Heart left ventricle (tissue), 16 donors: ENCODE measurements at places on chromosomes 13 and 19. TPM values are rescaled to one million over a fixed set of nuclear protein-coding genes. Genes with fewer than 3 reads are reported as not detected.

Gene MYH14
- 45.8 TPM for polyA plus RNA-seq

Gene IQCN
- 0.28 TPM for polyA plus RNA-seq

Gene BRD4
- 76.9 TPM for polyA plus RNA-seq

Gene URAD
- polyA plus RNA-seq: not detected

Gene CYP4F12
- 1.1 TPM for polyA plus RNA-seq

Gene CEBPG
- polyA plus RNA-seq: 12.4 TPM

DNA sequence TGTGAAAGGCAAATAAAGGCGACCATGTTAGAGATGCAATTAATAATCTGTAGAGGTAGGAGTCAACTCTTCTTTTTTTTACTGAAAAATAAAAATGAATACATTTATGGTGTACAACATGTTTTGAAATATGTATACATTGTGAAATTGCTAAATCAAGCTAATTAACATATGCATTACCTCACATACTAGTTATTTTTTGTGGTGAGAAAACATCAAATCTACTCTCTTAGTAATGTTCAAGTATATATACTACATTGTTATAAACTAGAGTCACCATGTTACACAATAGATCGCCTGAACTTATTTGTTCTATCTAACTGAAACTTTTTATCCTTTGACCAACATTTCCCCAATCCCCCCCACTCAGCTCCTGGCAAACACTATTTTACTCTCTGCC lies 143.2 kb downstream of the POU4F1 start:
- H3K27me3 ChIP-seq: no peaks in the 10 kb centered on the region
- DNase-seq: no peak
- no peak overlapping the region for H3K4me3 ChIP-seq
- H3K27ac ChIP-seq: no peak overlapping the region

GRCh38 chr13:101875717-101876393 lies 423.4 kb downstream of the ITGBL1 start:
- H3K4me1 ChIP-seq: no peaks in the 10 kb centered on the region
- H3K36me3 ChIP-seq: no peaks in the 10 kb centered on the region
- no peak overlapping the region for H3K4me3 ChIP-seq
- DNase-seq: no peak
- no peak overlapping the region for H3K27ac ChIP-seq

DNA sequence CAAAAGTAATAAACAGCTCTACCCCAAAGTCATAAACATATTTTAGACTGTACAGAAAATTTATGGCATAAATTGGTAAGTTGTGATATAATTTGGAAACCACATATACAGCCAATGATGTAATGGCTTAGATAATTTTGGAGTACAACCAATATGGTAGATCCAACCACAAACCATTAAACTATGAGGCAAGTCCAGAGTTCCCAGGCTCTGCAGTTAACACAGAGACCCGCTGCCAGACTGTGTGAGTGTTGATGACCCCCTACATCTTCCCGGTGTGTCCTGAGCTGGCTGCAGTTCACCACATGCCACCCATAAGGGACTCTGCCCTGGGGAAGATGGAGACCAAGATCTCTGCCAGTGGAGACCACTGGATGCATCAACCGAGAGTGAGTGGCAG lies 9.9 kb upstream of the SERPINE3 start:
- no peaks in the 10 kb centered on the region for H3K36me3 ChIP-seq
- no peak overlapping the region for H3K27ac ChIP-seq
- H3K4me3 ChIP-seq: no peak overlapping the region
- H3K27me3 ChIP-seq: no peaks in the 10 kb centered on the region
- DNase-seq: no peak
- H3K4me1 ChIP-seq: no peaks in the 10 kb centered on the region

- H3K4me3 ChIP-seq: no peak overlapping the region
- no peak overlapping the region for H3K27ac ChIP-seq
- H3K27me3 ChIP-seq: no peaks in the 10 kb centered on the region
- DNase-seq: no peak
- no peaks in the 10 kb centered on the region for H3K4me1 ChIP-seq
Observed at GRCh38 chr13:51793570-51794271, 10.2 kb downstream of the DHRS12 start.

DNA sequence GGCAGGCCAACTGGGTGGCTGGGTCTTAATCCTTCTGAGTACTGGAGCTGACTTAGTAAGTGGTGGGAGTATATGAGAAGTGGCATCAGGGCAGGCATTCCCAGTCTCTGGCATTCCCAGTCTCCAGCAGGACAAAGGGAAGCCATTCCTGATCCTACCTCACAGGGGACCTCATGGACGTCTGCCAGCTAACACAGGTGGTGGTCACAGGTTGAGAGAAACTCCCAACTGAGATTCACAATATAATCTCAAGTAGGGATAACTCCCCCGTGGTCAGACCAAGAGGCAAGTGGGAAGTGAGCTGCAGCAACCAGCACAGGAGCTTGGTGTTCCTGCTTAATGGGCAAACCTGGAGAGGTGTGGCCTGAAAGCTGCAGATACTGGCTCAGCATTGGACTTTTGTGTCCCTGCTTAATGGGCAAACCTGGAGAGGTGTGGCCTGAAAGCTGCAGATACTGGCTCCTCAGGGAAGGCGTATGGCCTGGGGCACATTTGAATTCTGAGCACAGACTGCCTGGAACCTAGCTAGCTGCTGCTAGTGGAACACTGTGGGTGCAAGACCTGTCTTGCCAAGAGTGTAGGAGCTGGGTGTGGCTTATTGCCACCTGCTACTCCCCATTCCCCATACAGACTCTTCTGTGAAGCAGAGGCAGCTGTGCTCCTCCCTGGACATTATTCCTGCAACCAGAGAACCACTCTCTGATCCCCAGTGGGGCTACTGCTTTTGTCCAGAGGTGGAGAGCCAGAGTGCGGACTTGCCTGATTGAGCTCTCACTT lies 25.9 kb upstream of the OR10H2 start:
- no peak overlapping the region for H3K4me3 ChIP-seq
- no peaks in the 10 kb centered on the region for H3K27me3 ChIP-seq
- no peaks in the 10 kb centered on the region for H3K36me3 ChIP-seq
- H3K4me1 ChIP-seq: peaks cover 19% of the 10 kb centered on the region

- no peaks in the 10 kb centered on the region for H3K36me3 ChIP-seq
- no peak overlapping the region for H3K27ac ChIP-seq
- no peaks in the 10 kb centered on the region for H3K27me3 ChIP-seq
- peaks cover 20% of the 10 kb centered on the region for H3K4me1 ChIP-seq
Observed at GRCh38 chr19:12727745-12728433, 4.2 kb upstream of the TNPO2 start.

DNA sequence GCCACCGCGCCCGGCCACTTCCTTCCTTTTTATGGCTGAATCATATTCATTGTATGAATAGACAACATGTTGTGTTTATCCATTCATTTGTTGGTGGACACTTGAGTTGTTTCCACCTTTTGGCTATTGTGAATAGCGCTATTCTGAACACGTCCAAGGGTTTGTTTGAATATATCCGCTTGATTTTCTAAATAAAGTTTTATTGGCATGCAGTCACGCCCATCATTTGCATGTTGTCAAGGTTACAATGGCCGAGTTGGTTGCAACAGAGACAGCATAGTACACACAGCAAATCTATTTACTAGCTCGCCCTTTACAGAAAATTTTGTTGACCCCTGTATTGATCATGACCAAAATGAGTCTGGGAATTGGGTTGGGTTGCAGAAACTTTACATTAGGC lies 43.5 kb downstream of the COLGALT1 start:
- no peaks in the 10 kb centered on the region for H3K36me3 ChIP-seq
- no peak overlapping the region for H3K27ac ChIP-seq
- no peak for DNase-seq
- no peak overlapping the region for H3K4me3 ChIP-seq

- no peak for DNase-seq
- H3K4me1 ChIP-seq: peaks cover 13% of the 10 kb centered on the region
- peaks cover 78% of the 10 kb centered on the region for H3K36me3 ChIP-seq
- H3K4me3 ChIP-seq: no peak overlapping the region
Observed at GRCh38 chr19:5142725-5143097, 173.8 kb downstream of the KDM4B start.

GRCh38 chr19:46759817-46760333 lies 13.6 kb upstream of the STRN4 start:
- no peak for DNase-seq
- H3K27ac ChIP-seq: no peak overlapping the region
- H3K4me1 ChIP-seq: peaks cover 4% of the 10 kb centered on the region
- H3K4me3 ChIP-seq: no peak overlapping the region
- H3K27me3 ChIP-seq: no peaks in the 10 kb centered on the region

DNA sequence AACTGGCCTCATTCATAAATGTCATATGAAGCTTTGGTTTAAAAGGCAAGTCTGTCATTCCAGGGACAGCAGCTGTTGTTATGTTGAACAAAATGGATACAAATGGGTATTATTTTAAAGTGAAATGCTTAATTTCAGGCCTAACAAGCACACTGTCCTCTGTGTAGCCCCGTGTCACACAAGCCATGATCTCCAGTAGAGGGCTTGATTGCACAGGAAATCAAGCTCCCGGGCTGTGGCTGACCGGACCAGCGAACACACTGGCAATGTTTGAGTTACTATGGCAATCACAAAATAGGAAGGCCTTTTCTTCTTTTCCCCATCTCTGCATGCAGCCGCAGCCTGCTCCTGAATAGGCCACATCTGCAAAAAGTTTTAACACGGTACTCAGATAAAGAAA lies 64.0 kb upstream of the GSX1 start:
- no peak overlapping the region for H3K27ac ChIP-seq
- no peaks in the 10 kb centered on the region for H3K36me3 ChIP-seq
- H3K4me1 ChIP-seq: no peaks in the 10 kb centered on the region
- no peak for DNase-seq
- H3K27me3 ChIP-seq: peaks cover 4% of the 10 kb centered on the region

- no peak for DNase-seq
- H3K36me3 ChIP-seq: no peaks in the 10 kb centered on the region
- no peak overlapping the region for H3K4me3 ChIP-seq
- no peak overlapping the region for H3K27ac ChIP-seq
Observed at GRCh38 chr13:27770809-27771208, 21.5 kb upstream of the GSX1 start.

DNA sequence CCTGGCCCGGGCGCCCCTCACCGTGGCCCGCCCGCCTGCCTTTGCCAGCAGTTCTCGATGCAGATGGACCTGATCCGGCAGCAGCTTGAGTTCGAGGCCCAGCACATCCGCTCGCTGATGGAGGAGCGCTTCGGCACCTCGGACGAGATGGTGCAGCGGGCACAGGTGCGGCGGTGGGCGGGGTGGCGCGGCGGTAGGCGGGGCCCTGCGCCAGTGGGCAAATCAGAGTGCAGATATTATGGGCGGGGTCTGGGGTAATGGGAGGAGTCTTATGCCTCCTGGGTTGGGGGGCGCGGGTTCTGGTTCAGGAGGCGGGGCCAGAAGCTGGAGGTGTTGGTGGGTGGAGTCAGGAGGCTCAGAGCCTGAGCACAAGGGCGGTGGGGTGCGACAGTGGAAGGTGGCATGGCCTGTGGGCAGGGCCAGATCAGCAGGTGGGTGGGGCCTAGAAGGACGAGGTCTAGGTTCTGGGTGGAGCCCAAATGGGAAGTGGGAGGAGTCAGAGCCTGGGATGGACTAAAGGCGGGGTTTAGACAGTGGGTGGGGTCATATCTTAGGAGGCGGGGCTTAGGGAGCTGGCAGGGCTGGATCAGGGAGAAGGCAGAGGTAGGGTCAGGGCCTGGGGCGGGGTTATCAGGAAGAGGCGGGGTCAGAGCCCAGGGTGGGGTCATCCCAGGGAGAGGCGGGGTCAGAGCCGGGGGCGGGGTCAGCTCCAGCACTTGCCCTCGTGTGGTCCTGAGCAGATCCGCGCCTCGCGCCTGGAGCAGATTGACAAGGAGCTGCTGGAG lies 5.6 kb downstream of the APC2 start:
- H3K4me1 ChIP-seq: peaks cover 31% of the 10 kb centered on the region
- no peaks in the 10 kb centered on the region for H3K36me3 ChIP-seq
- H3K4me3 ChIP-seq: no peak overlapping the region
- DNase-seq: no peak
- H3K27me3 ChIP-seq: peaks cover 47% of the 10 kb centered on the region

DNA sequence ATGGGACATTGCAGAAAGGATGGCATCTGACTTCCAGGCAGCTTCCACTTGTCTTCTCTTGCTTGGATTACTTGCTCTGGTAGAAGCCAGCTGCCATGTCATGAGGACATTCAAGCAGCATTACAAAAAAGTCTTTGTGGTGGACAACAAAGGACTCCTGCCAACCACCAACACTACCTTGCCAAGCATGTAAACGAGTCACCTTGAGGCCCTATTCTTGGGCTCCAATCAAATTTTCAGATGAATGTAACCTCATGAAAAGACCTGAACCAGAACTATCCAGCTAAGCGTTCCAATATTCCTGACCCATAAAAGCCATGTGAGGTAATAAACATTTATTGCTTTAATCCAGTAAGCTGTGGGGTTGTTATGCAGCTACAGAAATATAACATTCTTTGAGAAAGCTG lies 12.5 kb downstream of the PROSER1 start:
- no peaks in the 10 kb centered on the region for H3K4me1 ChIP-seq
- DNase-seq: peak; percentile 27
- peaks cover 95% of the 10 kb centered on the region for H3K36me3 ChIP-seq

DNA sequence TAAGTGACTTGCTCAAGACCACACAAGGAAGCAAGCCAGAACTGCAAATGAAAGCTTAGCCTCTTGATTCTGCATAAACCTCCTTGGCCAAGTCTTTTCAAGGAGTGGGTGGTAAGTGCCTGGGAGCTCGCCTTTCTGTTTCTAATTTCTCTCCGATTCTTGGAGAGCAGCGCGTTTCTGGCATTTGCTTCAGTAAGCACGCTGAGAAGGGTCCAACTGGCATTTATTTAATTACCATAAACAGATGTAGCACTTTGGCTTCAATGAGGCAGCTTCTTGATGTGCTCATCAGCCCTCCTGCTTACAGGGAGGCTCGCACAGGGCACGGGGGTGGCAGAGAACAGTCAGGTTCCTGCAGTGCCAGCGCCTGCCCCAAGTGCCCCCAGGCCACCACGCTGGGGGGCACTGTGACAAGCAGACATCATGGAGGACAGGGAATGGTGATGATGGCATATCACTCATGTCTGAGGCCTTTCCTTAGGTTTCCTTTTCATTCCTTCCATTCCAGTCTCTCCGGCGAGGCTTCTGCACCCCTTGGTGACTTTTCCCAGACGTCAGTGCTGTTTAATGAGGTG lies 13.3 kb downstream of the SIAH3 start:
- no peak overlapping the region for H3K27ac ChIP-seq
- H3K4me1 ChIP-seq: no peaks in the 10 kb centered on the region
- no peaks in the 10 kb centered on the region for H3K27me3 ChIP-seq
- DNase-seq: no peak
